ENCODE measurements at places on chromosomes 6 and 20.
A peak's percentile ranks its signal among the peaks of the same experiment; 100 is the strongest.

- DNase-seq: no peak
Measured at GRCh38 chr6:36674942-36675341, 3.6 kb upstream of the CDKN1A start.

DNA sequence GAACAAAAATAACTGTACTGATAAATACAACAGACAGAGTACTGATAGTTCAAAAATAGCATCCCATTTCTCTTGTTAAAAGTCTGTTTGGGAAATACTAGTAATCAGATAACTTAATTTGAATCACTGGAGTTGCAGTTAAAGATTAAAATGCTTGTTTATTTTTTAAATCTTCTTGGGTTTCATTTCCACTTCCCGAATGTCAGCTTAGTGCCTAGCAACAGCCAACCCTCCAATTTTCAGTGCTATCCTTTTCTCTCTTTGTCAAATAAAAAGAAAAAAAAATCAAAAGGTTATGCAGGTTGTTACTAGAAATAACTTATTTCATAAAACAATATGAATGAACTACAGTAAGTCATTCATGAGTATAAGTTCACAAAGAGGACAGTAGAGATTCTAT, 257.7 kb upstream of the STXBP5 start:
- no peak for DNase-seq

DNA sequence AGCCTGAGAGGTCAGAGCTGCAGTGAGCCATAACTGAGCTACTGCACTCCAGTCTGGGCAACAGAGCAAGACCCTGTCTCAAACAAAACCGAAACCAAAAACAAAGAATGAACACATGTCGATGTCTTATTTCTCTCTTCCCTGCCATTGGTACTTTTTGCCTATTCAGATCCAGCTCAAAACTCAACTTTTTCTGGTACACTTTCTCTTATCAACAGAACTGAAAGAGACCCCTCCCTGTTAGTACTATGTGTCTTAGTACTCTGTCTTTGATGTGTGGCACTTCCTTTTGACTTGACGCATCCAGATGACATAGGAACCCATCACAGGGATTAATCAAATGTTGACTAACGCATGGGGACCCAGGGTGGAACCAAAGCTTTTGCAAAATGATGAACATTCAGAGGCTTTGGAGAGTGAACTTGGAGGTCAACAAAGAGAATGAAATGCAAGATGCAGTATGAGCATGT, 44.8 kb downstream of the AKAP12 start:
- DNase-seq: no peak

GRCh38 chr6:52543729-52544601, 32.9 kb downstream of the TRAM2 start:
- no peak for DNase-seq

DNA sequence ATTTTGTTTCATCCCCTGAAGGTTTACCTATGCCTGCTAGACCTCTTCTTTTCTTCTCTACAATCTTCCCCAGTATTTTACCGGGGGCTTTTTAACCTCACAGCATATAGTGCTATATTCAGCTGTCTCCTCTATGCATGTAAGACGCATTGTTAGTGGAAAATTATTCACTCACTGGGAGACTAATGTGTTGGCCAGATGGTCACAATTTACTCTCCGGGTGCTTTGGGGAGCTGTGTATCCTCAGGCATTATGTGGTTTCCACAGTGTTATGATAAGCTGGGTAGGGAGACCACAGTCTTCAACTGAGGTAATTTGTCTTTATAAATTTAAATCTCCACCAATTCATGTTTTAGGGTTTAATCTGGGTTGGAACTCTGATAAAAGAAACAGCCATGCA, 553.8 kb upstream of the PTCHD4 start:
- DNase-seq: no peak

GRCh38 chr20:3167738-3168078, 5.6 kb downstream of the LZTS3 start:
- no peak for DNase-seq

DNA sequence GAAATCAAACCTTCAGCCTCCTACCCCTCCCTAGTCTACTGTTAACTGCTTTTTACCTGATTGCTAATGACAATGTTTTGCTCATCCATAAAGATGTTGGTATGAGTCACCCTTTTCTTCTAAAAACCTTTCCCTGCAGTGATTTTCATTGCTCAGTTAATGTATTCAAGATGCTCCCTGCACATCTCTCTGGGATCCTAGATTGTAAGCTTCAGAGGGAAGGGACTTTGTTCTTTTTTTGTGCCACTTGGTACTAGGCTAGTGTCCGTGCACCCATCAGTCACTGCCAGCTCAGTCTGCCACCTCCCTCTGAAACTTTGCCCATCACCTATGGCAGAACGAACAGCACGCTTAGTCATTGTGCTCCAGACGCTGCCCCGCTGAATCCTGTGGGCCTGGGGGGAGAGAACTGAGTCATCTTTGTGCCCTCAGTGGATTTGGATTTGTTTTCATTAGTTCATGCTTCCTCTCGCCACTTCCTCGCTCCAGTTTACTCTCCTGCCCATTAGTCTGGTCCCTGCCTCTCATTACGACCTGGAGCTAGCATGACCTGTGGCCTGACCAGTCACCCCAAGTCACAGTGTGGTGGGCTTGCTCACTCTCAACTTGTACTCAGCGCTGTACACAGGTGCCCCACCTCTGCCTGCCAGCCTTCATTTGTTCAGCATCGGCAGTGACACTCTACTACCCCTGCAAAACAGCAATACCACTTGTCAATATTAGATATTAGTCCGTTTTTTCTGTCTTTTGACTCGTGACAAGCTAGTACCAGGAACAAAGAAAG, 78.0 kb upstream of the TMEM181 start:
- DNase-seq: no peak

GRCh38 chr6:79201143-79201542, 33.3 kb downstream of the HMGN3 start:
- no peak for DNase-seq

DNA sequence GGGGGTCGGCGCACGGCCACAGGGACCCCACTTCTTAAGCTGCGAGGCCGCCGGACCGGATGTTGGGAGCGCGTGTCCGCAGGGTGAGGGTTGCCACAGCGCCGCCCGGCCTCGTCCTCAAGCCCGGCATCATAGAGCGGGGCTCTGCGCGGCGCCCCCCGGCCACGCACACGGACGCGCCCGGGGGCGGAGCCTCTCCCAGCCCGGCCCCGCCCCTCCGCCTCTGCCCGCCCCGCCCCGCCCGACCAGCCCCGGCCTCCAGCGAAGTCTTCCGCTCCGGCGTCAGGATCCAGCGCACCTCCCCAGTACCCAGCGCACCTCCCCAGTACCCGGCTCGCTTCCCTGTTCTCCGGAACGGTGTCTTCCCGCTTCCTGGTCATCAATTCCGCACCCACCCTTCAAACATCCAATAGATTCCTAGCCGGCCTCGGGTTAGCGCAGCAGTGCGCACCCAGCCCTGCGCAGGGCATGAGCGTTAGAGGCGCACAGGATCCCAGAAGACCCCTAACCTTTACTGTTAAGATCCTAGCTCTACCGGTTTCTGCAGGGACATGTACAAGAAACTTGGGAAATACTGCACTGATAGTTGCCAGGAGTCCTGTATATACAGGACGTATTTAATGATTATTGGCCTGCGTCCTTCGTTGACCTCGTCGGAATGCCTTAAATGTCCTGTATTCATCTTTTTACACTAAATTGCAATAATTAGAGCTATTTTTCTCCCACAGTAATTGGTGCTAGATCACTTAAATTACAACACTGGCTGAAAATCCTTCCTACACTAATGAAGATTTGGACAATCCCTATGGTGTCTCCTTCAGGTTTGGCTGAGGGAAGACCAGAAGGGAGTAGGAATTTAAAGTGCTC, 535 bp upstream of the DNAAF9 start:
- DNase-seq: peak; percentile 43

GRCh38 chr6:10256113-10256690, 158.7 kb downstream of the TFAP2A start:
- DNase-seq: no peak

GRCh38 chr6:36714511-36714910, 16.9 kb downstream of the RAB44 start:
- no peak for DNase-seq
